ENCODE measurements at places on chromosomes 1 and 21. TPM values are rescaled to one million over a fixed set of nuclear protein-coding genes. Genes with fewer than 3 reads are reported as not detected.

Gene SRSF11
- 77.3 TPM for total RNA-seq

- DNase-seq = peak; percentile 100
Measured at GRCh38 chr1:7401814-7402547, 369.1 kb upstream of the VAMP3 start.

Gene KRTAP13-2
- total RNA-seq = not detected

Gene KRTAP21-2
- not detected for total RNA-seq

DNA sequence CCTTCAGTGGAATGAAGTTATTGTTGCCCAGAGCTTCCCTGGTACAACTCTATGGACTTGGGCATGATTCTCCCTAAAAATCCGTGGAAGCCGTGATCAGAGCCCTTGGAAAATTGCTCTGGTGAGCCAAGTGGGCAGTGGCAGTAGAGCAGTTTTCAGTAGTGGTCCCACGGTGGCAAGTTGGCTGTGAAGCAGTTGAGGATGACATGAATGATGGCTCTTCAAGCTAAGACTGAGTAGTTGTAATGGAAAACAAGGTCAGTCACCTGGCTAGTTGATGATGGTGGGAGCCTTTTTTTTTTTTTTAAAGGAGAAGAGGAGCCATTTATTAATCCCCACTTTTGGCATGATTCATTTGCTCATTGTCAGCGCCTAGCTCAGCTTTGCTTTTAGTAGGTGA lies 36.2 kb downstream of the PBX1 start:
- no peak for DNase-seq

GRCh38 chr1:19344372-19344810 lies 32.3 kb downstream of the SLC66A1 start:
- peak; percentile 35 for DNase-seq

GRCh38 chr1:157197906-157198435 lies 59.8 kb upstream of the ETV3 start:
- DNase-seq = no peak

- DNase-seq = no peak
Measured at GRCh38 chr1:3896396-3897000, 3.6 kb downstream of the C1orf174 start.

DNA sequence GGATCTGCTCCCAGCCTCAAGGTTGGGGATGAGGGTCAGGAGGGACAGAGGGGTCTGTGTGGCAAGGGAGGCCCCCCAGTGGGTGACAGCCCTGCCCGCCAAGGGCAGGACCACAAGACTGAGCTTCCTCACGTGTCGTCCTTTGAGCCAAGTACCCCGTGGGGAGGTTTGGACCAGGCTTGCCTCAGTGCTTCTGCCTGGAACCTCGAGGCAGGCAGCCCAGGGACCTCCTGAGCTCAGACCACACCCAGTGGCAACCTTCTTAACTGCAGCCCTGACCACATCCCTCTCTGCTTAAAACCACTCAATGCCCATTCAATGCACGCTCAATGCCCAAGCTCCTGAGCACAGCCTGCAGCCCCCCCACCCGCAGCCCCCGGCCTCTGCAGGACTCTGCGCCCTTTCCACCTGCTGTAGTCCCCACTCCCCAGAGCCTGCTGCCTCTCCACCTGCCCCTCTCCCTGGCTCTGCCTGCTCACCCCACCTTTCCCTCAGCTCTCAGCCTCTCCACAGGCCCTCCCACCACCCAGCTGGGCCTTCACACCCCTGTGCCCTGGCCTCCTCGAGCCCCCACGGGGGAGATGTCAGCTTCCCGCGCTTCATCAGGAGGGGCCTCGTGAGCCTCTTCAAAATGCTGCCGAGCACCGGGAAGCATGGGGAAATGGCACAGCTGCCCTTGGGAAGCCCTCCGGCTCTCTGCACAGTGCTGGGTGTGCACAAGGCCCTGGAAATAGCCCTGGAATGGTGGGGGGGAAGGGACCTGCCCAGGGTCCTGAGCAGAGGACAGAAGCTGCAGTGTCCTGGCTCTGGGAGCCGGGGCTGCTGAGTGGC lies 129.3 kb upstream of the VAMP3 start:
- DNase-seq = no peak

DNA sequence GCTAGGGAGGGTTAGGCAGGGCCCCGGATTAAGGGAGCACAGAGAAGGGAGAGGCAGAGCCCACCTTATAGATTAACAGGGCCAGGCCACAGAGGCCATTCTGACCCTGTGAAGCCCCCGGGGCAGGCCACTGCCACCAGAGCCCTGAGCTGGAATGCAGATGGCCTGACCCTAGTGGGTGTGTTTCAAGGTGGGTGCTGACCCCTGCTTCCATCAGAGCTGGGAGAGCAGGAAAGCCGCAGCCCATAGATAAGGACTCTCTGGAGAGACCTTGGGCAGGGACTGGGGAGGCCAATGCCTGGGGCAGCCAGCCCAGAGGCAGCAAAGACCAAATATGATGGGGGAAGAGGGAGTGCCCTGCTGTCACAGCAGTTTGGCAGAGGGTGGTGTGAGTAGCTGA lies 35.9 kb downstream of the NCMAP start:
- no peak for DNase-seq

GRCh38 chr21:41612674-41613532 lies 104.9 kb upstream of the TMPRSS2 start:
- peak; percentile 99 for DNase-seq

- DNase-seq = no peak
Measured at GRCh38 chr1:37947364-37947763, 511 bp upstream of the INPP5B start.

DNA sequence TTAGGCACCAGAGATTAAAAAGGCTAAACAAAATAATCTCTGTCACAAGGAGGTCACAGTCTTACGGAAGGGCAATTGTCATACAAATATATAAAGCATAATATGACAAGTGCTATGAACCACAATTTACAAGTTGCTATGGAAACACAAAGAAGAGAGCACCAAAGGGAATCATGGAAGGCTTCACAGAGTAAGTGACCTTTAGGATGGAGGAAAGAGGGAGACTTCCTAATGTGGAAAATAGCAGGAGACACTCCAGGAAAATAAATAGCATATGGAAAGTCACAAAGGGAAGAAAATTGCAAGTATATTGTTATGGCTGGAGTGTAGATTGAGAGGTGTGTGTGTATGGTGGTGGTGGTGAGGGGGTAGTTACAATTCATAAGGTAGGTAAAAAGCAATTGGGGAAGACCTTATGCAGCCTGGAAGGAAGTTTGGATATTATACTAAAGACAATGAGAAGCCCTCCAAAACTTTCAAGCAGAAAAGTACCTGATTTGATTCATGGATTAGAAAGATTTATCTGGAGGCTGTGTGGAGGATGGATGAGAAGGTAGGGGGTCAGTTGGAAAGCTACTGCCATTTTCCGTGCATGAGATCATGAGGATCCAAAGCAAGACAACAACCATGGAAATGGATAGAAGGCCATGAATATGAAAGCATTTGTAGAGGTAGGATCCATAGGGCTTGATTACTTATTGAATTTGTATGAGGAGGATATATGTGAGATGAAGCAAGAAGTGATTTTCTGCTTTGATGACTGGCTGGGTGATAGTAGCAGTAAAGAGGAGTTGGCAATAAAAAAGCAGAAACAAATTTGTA lies 61.7 kb downstream of the SAMSN1 start:
- no peak for DNase-seq

DNA sequence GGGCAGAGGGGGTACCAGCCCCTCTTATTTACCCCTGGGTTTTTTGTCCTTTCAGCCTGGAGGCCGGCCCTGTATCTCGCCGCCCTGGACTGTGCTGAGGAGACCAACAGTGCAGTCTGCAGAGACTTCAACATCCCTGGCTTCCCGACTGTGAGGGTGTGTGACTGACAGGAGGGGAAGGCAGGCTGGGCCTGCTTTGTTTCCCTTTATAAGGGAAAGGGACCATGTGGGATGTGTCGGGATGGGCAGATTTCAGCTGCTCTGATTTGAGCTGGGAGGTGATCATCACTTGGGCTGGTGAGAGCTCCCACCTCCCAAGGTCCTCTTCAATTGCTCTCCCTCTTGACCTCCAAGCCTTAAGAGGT lies 11.7 kb downstream of the QSOX1 start:
- DNase-seq = no peak

DNA sequence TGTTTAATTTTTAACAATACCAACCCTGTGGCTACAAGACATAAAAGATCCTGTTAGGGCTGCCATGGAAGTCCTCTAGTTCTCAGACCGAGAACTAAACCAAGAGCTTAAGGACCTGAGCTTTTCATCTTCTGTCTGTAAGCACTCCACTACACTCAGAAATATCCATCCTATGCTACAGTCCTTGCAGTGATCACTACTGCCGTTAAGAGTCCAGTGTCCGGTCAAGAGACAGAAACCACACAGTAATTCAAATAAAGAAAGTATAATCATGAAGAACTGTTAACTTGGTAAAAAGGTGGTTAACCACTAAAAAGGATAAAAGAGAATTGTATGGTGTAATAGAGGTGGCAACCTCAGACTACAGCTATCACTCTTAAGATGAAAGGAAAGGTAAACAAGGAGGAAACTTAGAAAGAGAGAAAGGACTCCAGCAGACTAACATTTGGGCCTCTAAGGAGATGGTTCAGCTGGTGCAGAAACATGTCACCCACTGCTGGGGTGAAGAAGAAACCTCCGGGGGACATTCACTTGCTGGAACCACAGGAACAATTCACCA lies 22.1 kb upstream of the PRDX6 start:
- DNase-seq = peak; percentile 27

Gene FALEC
- not detected for total RNA-seq

GRCh38 chr1:37372711-37373110 lies 101.7 kb upstream of the ZC3H12A start:
- DNase-seq = no peak
